ENCODE measurements at places on chromosomes 2 and 18. TPM values are rescaled to one million over a fixed set of nuclear protein-coding genes. Genes with fewer than 3 reads are reported as not detected.

- H3K27ac ChIP-seq, result no peak overlapping the region
- no peak overlapping the region for H3K4me3 ChIP-seq
- H3K27me3 ChIP-seq, result no peaks in the 10 kb centered on the region
- H3K4me1 ChIP-seq, result no peaks in the 10 kb centered on the region
Measured at GRCh38 chr2:226752887-226753286, 46.7 kb downstream of the IRS1 start.

DNA sequence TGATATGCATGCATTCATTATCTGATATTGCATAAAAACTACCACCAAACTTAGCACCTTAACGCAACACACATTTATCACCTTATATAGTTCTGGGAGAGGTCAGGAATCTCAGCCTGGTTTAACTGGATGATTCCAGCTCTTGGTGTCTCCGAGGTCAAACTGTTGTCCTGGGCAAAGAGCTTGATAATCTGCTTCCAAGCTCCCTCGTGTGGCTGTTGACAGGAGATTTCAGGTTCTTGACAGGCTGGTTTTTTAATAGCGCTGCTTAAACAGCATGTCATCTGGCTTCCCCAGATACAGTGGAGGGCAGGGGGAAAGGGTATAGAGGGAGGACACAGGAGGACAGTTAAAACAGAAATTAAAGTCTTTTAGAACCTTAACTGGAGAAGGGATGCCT lies 785.0 kb downstream of the CNTNAP5 start:
- H3K27me3 ChIP-seq, result no peaks in the 10 kb centered on the region
- DNase-seq, result no peak
- no peaks in the 10 kb centered on the region for H3K4me1 ChIP-seq

DNA sequence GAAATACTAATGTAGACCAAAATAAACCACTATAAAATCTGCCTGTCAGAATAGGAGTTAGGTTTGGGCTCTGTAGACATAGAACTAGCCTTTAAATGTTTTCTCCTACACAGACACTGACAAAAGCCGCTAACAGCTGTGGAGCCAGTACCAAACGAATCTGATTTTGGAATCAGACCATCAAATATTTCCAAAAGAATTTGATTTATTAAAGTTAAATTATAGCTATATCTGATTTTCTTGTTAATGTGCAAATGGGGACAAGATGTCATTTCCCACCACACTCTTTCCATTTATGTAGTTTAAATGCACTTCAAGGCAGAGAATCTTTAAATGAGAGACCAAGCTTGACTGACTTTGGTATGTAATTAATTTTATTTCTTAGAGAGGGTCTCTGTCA lies 343.4 kb upstream of the FIGN start:
- H3K27me3 ChIP-seq, result no peaks in the 10 kb centered on the region
- no peak for DNase-seq
- no peaks in the 10 kb centered on the region for H3K36me3 ChIP-seq

DNA sequence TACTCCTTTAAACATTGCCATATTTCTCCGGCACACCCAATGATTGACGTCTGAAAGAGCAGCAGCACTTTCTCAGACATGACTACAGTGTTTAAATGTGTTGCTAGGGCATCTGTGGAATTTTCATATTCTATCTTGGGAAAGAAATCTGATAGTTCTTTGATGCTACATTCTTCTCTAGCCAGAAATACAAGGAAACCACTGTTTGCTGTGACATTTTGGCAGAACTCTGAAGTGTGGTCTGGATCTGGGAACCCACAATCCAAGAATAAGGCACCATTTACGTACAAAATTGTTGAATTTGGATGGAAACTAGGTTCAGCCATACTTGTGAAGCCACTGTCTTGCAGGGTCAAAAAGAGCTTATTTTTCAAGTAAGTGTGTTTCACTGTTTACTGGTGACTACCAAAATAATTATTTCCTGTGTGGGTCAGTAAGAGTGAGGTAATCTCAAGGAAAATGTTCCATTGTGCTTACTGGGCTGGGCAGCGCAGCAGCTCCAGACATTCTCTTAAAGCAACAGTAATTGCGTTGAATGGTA lies 21.3 kb upstream of the CD28 start:
- DNase-seq, result no peak
- H3K27ac ChIP-seq, result no peak overlapping the region
- no peak overlapping the region for H3K4me3 ChIP-seq
- H3K27me3 ChIP-seq, result no peaks in the 10 kb centered on the region
- H3K36me3 ChIP-seq, result no peaks in the 10 kb centered on the region

DNA sequence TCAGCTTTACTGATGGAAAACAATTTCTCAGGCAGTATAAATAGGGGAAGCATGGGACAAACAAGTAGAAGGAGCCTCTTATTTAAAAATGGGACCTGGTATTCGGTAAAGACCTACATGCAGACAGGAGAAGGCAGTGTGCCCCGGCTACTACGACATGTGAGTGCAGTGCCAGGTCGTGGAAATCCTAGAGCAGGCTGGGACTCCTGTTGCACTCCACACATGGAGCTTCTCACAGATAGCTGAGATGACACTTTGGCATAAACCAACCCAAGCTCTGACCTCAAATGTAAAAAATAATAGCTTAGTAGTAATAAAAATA lies 885 bp upstream of the DSEL start:
- H3K4me1 ChIP-seq, result peaks cover 15% of the 10 kb centered on the region
- H3K27me3 ChIP-seq, result no peaks in the 10 kb centered on the region
- DNase-seq, result no peak
- peak overlapping the region; percentile 70 for H3K4me3 ChIP-seq
- H3K36me3 ChIP-seq, result no peaks in the 10 kb centered on the region

- no peak overlapping the region for H3K27ac ChIP-seq
Measured at GRCh38 chr2:220969348-220969747, 602.8 kb downstream of the EPHA4 start.

ZNF519 gene
- 5.9 TPM for polyA plus RNA-seq
